Stimulated activated CD8-positive, alpha-beta memory T cell treated with anti-CD3 and anti-CD28 coated beads, Interleukin-4, amount 100 ng/mL, for 4 hours (primary cell): ENCODE measurements at places on chromosomes 12 and 14.

GRCh38 chr12:26226122-26226521 lies 30.7 kb downstream of the SSPN start:
- no peak for DNase-seq

GRCh38 chr14:103071544-103072251 lies 12.3 kb upstream of the LBHD2 start:
- DNase-seq, result no peak

GRCh38 chr12:41981758-41982157 lies 162.9 kb downstream of the GXYLT1 start:
- no peak for DNase-seq

DNA sequence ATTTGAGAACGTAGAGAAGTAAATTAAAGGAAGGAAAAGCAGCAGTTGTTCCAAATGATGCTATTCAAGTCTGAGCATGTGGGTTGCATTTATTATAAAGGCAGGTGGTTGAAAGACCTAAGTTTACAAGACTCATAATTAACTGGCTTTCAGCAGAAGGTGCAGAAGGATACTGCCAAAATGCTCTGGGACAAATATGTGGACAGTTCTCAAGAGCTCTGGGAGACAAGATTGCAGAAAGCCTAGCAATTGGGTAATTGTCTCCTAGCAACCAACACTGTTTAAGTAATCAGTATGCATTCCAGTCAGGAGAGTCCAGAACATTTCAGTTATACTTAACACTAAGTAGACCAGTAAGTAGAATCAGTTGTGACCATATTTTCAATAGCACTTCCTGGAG lies 131.5 kb downstream of the GPR135 start:
- no peak for DNase-seq

GRCh38 chr12:130121226-130122000 lies 40.9 kb upstream of the FZD10 start:
- no peak for DNase-seq

GRCh38 chr12:79055926-79056674 lies 191.5 kb downstream of the SYT1 start:
- DNase-seq, result no peak

GRCh38 chr12:117985182-117985581 lies 16.4 kb upstream of the KSR2 start:
- DNase-seq, result no peak

GRCh38 chr12:38771871-38772270 lies 133.5 kb downstream of the CPNE8 start:
- no peak for DNase-seq

GRCh38 chr14:65226824-65227604 lies 124.7 kb upstream of the MAX start:
- no peak for DNase-seq

GRCh38 chr12:117688446-117688845 lies 280.3 kb downstream of the KSR2 start:
- DNase-seq, result no peak

DNA sequence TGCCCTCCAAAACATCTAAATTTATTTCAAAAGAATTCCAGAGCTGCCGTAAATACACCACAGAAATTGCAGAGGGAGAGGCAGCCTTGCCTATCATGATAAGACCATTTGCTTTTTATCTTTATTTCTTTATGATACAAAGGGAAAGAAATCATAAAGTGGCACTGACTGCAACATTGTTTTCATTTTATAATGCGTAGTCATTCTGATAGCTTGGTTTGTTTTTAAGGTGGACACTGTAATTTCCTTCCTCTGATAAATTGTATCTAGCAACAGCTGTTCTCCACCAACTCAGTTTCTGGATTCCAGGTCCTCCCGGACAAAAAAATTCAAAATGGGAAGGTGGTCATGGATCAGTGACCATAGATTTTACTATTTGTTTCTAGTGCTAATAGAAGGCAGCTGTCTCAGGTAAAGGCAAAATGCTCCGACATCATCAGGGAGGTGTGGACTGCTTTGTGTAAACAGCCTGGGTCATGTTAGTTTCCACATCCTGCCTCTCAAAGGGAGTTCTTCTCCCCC lies 623 bp upstream of the TSPAN8 start:
- DNase-seq, result no peak

GRCh38 chr14:59097681-59098080 lies 90.8 kb upstream of the DAAM1 start:
- no peak for DNase-seq

- DNase-seq, result no peak
These were observed 1.8 kb downstream of the KERA start for GRCh38 chr12:91055976-91056375.

- no peak for DNase-seq
These were observed 99.6 kb upstream of the HECTD1 start for GRCh38 chr14:31307198-31307597.

- no peak for DNase-seq
These were observed 277.4 kb downstream of the BCL11B start for GRCh38 chr14:98994561-98994960.

DNA sequence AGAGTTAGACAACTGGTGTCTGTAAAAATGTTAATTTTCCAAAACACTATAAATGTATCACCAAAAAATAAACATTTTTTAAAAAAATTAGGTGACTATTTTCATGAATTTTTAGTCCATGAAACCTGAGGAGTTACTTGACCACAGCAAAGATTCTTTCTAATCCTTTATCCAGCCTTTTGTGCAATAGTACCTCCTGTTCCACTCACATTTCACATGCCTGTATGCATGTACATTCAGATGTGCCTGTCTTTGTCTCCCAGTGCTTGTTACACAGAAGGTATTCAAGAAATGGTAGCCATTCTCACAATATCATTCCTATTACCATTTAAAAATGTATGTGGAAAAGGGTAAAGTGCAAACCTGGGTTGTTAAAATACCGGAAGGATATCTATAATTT lies 857.0 kb downstream of the DIO2 start:
- no peak for DNase-seq

GRCh38 chr12:113874326-113874725 lies 91.8 kb downstream of the RBM19 start:
- DNase-seq, result no peak
